ENCODE measurements at places on chromosomes 12 and 14. TPM values are rescaled to one million over a fixed set of nuclear protein-coding genes. Genes with fewer than 3 reads are reported as not detected.

DNA sequence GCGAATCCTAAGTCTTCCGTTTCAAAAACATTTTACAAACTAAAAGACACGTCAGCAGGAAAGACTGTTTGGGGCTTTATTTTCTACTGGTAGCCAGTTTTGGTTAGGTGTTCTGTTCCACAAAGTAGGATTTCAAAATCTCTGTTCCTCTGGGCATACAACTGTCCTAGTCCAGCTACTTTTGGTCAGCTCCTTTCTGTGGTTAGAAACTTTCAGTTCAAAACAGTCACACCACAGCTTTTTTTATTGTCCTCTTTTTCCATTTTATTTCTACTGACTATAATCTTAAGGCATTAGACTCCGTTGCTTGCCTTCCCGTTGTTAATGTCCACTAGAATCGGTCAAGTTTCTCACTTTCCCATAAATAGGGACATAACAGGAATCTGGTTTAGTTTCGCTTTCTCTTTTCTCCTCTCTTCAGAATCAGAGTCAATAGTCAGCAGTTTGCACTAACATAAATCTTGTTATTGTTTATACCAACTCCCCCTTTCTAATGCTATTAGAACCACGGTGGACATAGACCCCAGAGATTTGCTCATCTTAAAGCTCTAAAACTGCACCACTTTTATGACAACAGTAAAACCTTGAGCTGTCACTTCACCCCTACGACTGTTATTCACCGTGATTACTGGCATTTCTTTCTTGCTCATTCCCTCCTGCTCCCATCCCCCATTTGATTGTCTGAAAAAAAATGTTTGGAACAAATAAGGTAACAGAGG lies 41.5 kb upstream of the NPAS3 start:
- H3K4me1 ChIP-seq, result peaks cover 22% of the 10 kb centered on the region
- no peak for DNase-seq
- H3K27ac ChIP-seq, result peak overlapping the region; percentile 63

GRCh38 chr14:72498646-72499045 lies 395.3 kb downstream of the DPF3 start:
- no peak overlapping the region for H3K27ac ChIP-seq
- H3K27me3 ChIP-seq, result no peaks in the 10 kb centered on the region
- no peak for DNase-seq
- no peaks in the 10 kb centered on the region for H3K36me3 ChIP-seq
- H3K4me1 ChIP-seq, result no peaks in the 10 kb centered on the region
- no peak overlapping the region for H3K4me3 ChIP-seq

DNA sequence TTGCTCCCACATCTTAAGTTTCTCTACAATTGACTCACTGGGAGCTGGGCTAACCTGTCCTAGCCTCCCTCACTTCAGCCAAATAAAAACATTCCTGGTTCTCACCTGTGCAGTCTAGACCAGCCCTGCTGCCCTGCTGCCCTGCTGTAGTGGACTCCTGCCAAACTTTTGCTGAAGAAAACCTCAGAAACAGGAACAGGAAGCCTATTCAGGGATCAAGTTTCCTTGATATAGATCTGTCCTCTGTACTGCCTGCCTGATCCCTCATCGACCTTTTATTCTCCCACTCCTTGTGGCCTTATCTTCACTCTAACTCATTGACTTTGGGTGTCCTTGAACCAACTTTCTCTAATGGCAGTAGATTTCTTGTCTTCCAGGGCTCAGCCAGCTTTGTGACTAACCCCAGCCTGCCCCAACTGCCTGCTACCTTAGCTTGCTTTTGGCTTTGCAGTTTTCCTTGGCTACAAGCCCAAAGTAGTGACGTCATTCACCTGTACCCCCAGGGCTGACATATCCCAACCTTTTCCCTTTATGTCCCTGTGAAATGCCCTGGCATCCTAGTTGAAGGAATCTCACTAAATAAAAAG lies 234.8 kb downstream of the DUSP6 start:
- H3K4me1 ChIP-seq, result no peaks in the 10 kb centered on the region
- H3K36me3 ChIP-seq, result no peaks in the 10 kb centered on the region
- DNase-seq, result no peak

DNA sequence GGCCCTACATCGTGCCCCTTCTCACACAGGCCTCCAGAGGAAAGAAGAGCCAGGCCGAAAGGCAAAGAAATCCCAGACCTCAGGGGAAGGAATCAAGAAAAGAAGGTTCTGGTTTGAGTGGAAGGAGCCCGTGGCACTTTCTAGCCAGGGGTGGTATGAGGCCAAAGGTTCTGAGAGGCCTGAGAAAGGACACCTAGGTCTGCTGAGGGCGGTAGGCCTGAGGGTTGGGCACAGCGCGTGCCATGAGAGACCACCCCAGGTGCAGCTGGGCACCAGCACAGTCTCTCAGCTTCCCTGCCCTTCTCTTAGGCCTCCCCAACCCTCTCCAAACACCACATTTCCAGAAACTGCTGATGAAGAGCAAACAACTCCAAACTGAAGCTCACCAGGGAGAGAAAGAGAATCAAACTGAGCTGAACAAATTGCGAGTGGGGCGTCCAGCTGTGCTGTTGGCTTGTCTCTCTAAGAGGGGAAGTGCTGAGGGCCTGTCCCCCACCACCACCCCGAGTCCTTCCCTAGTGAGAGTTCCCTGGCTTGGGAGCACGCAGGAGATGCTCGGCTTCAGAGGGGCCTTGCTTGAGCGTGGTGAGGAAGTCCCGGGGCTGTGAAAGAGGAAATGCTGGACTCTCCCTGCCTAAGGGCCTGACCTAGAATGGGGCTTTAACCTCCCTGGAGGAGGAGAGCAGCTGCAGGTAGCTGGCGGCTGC lies 184.8 kb downstream of the ZFP36L1 start:
- peak overlapping the region; percentile 71 for H3K27ac ChIP-seq
- peaks cover 48% of the 10 kb centered on the region for H3K4me1 ChIP-seq
- no peak overlapping the region for H3K4me3 ChIP-seq
- H3K36me3 ChIP-seq, result no peaks in the 10 kb centered on the region
- H3K27me3 ChIP-seq, result no peaks in the 10 kb centered on the region
- DNase-seq, result no peak

GRCh38 chr14:49559979-49560768 lies 26.0 kb downstream of the RPS29 start:
- H3K36me3 ChIP-seq, result no peaks in the 10 kb centered on the region
- no peak for DNase-seq
- no peak overlapping the region for H3K4me3 ChIP-seq
- no peaks in the 10 kb centered on the region for H3K4me1 ChIP-seq
- no peak overlapping the region for H3K27ac ChIP-seq

DNA sequence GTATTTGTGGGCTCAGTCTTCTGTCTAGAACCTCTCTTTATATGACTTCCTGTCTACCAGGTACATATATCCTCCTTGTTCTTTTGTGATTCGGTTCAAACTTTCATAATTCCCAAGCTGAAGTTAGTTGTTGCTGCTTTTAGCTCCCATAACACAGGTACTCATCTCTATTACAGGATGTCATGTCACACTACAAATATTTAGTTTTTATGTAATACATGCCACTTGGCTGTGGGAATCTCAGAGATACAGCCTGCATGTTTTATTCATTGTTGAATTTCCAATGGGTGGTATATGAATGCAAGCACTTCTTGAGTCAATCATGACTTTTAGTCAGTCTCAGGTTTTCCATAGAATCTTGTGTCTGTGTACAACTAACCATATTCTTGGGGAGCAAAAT lies 122.7 kb downstream of the SINHCAF start:
- no peaks in the 10 kb centered on the region for H3K36me3 ChIP-seq
- no peak overlapping the region for H3K27ac ChIP-seq
- no peak overlapping the region for H3K4me3 ChIP-seq
- H3K27me3 ChIP-seq, result no peaks in the 10 kb centered on the region
- DNase-seq, result no peak

DNA sequence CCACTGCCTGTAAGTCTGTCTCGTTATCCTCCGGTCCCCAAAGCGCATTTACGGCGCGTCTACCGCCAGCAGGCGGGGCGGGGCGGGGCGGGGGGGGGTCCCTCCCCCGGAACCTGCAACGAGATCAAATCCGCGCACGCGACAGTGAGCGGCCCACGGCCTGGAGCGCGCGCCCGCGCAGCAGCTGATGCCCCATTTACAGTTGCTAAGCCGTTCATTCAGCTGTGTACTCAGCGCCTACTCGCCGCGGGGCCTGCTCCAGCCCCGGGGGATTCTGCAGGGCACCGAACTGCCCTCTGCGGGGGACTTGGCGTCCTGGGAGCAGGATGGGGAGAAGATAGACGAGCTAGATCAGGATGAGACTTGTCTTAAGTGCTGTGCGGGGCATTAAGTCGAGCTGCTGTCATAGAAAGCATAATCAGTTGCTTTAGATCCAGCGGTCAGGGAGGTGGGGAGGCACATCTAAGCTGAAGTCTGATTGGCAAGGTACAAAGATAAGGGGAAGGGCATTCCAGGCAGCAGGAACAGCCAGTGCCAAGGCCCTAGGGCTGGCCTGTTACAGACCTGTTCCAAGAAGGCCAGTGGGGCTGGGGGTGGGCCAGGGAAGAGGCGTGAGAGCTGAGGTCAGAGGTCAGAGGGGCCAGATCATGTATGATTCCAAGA lies 1.4 kb upstream of the CCDC85C start:
- peak overlapping the region; percentile 93 for H3K27ac ChIP-seq
- peaks cover 47% of the 10 kb centered on the region for H3K4me1 ChIP-seq
- H3K36me3 ChIP-seq, result no peaks in the 10 kb centered on the region
- peak overlapping the region; percentile 85 for H3K4me3 ChIP-seq

- peaks cover 8% of the 10 kb centered on the region for H3K27me3 ChIP-seq
- H3K27ac ChIP-seq, result no peak overlapping the region
- H3K4me1 ChIP-seq, result peaks cover 11% of the 10 kb centered on the region
- no peak for DNase-seq
Measured at GRCh38 chr12:43550831-43551271, 1.2 kb downstream of the ADAMTS20 start.

- DNase-seq, result no peak
- no peaks in the 10 kb centered on the region for H3K27me3 ChIP-seq
- H3K36me3 ChIP-seq, result no peaks in the 10 kb centered on the region
- no peak overlapping the region for H3K4me3 ChIP-seq
Measured at GRCh38 chr14:96863327-96863985, 66.3 kb downstream of the VRK1 start.

DNA sequence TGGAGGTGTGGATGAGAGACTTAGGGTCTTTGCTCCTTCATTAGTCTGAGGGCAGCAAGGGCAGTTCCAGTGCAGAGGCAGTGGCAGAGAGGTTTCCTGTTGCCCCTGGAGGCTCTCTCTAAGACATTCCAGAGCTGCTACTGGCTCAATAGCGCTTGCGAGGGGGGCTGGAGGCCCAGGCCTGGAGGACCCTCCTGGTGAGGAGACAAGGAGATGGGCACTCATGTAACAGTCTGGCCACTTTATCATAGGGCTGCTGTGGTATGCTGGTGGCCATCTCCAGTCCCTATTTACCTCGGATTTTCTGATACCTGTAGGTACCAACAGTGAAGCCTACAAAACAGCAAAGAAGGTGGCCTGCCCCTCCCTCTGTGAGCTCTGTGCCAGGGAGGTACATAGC lies 12.7 kb downstream of the CLEC2A start:
- H3K27me3 ChIP-seq, result no peaks in the 10 kb centered on the region
- no peak for DNase-seq
- H3K4me3 ChIP-seq, result no peak overlapping the region
- no peak overlapping the region for H3K27ac ChIP-seq
- no peaks in the 10 kb centered on the region for H3K36me3 ChIP-seq
- no peaks in the 10 kb centered on the region for H3K4me1 ChIP-seq

GRCh38 chr14:54894995-54895394 lies 7.6 kb downstream of the GCH1 start:
- no peaks in the 10 kb centered on the region for H3K36me3 ChIP-seq
- no peaks in the 10 kb centered on the region for H3K4me1 ChIP-seq
- H3K27me3 ChIP-seq, result no peaks in the 10 kb centered on the region
- no peak overlapping the region for H3K4me3 ChIP-seq
- H3K27ac ChIP-seq, result no peak overlapping the region

GRCh38 chr12:20264608-20265114 lies 103.7 kb upstream of the PDE3A start:
- no peak overlapping the region for H3K27ac ChIP-seq
- H3K27me3 ChIP-seq, result no peaks in the 10 kb centered on the region

GRCh38 chr12:124389138-124389724 lies 94.3 kb downstream of the RFLNA start:
- H3K27ac ChIP-seq, result peak overlapping the region; percentile 95
- peaks cover 23% of the 10 kb centered on the region for H3K36me3 ChIP-seq
- peak overlapping the region; percentile 59 for H3K4me3 ChIP-seq
- H3K4me1 ChIP-seq, result peaks cover 100% of the 10 kb centered on the region
- DNase-seq, result peak; percentile 97

- H3K4me3 ChIP-seq, result no peak overlapping the region
- no peaks in the 10 kb centered on the region for H3K27me3 ChIP-seq
- DNase-seq, result no peak
- H3K36me3 ChIP-seq, result no peaks in the 10 kb centered on the region
- no peaks in the 10 kb centered on the region for H3K4me1 ChIP-seq
Measured at GRCh38 chr12:55673638-55674037, 34.1 kb downstream of the ITGA7 start.

- no peaks in the 10 kb centered on the region for H3K27me3 ChIP-seq
- H3K27ac ChIP-seq, result no peak overlapping the region
- no peaks in the 10 kb centered on the region for H3K36me3 ChIP-seq
- H3K4me3 ChIP-seq, result no peak overlapping the region
Measured at GRCh38 chr12:27996761-27997160, 24.2 kb upstream of the PTHLH start.

- no peaks in the 10 kb centered on the region for H3K36me3 ChIP-seq
- no peak for DNase-seq
- H3K4me1 ChIP-seq, result no peaks in the 10 kb centered on the region
- H3K27ac ChIP-seq, result no peak overlapping the region
- H3K4me3 ChIP-seq, result no peak overlapping the region
- no peaks in the 10 kb centered on the region for H3K27me3 ChIP-seq
Measured at GRCh38 chr12:39685854-39686657, 66.5 kb upstream of the ABCD2 start.

DNA sequence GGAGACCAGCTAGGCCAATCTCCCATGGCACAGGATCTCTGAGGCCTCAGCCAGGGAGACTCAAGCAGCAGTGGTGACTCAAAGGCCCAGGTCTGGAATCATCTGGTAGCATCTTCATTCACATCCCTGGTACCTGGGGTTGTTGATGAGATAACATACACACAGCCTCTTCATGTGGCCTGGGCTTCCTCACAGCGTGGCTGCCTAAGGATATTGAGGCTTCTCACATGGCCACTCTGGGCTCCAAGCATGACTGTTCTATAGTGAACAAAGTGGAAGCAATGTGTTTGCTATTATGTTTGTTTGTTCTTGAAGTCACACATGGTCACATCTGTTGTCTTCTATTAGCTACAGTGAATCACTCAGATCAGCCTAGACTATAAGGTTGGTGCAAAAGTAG lies 584.1 kb downstream of the VRK1 start:
- H3K27me3 ChIP-seq, result no peaks in the 10 kb centered on the region
- H3K4me3 ChIP-seq, result no peak overlapping the region
- H3K36me3 ChIP-seq, result no peaks in the 10 kb centered on the region
- no peak overlapping the region for H3K27ac ChIP-seq

GRCh38 chr14:30872602-30873001 lies 1.8 kb upstream of the COCH start:
- no peak overlapping the region for H3K27ac ChIP-seq
- H3K4me1 ChIP-seq, result peaks cover 19% of the 10 kb centered on the region
- H3K4me3 ChIP-seq, result no peak overlapping the region
- peaks cover 51% of the 10 kb centered on the region for H3K27me3 ChIP-seq

- peaks cover 5% of the 10 kb centered on the region for H3K4me1 ChIP-seq
- no peak overlapping the region for H3K4me3 ChIP-seq
- H3K27ac ChIP-seq, result no peak overlapping the region
Measured at GRCh38 chr14:100654814-100655740, 67.9 kb upstream of the BEGAIN start.

Gene HOXC5
- total RNA-seq, result 2.0 TPM

Gene NEDD1
- 27.0 TPM for total RNA-seq

Gene TMED10
- total RNA-seq, result 164 TPM

Gene BCL2L14
- total RNA-seq, result not detected

Gene AKAP3
- 0.83 TPM for total RNA-seq

Gene GNB3
- total RNA-seq, result 0.42 TPM

Measured in esophagus muscularis mucosa (tissue), 4 donors.